ENCODE measurements at places on chromosomes 7 and 10. TPM values are rescaled to one million over a fixed set of nuclear protein-coding genes. Genes with fewer than 3 reads are reported as not detected.

The CD36 gene
- 0.06 TPM for total RNA-seq

The CLDN15 gene
- 10.9 TPM for total RNA-seq

The ZNF138 gene
- 3.3 TPM for total RNA-seq

The ITIH5 gene
- total RNA-seq = not detected

The ANKRD30A gene
- 0.88 TPM for total RNA-seq

The PTPRE gene
- total RNA-seq = 4.0 TPM

The IRF5 gene
- total RNA-seq = 10.0 TPM

The BUB3 gene
- 192 TPM for total RNA-seq

The INHBA gene
- 0.82 TPM for total RNA-seq

The GIMAP2 gene
- not detected for total RNA-seq

The BLNK gene
- total RNA-seq = not detected

The NEUROG3 gene
- total RNA-seq = not detected

The NAT16 gene
- total RNA-seq = 0.06 TPM

The WDR86 gene
- total RNA-seq = 0.19 TPM

The CPN1 gene
- total RNA-seq = 0.21 TPM

The OR2A42 gene
- total RNA-seq = not detected

The PNLIPRP3 gene
- total RNA-seq = not detected

The FFAR4 gene
- total RNA-seq = 0.44 TPM

The ASZ1 gene
- total RNA-seq = not detected

The TMEM225B gene
- total RNA-seq = 0.59 TPM

The SPDYE2 gene
- total RNA-seq = not detected

The LRGUK gene
- 0.35 TPM for total RNA-seq

The WBP1L gene
- total RNA-seq = 25.7 TPM

The ORC5 gene
- 29.0 TPM for total RNA-seq

The MACC1 gene
- total RNA-seq = not detected

The CCL26 gene
- 14.4 TPM for total RNA-seq

The MYO1G gene
- 0.07 TPM for total RNA-seq

The TMEM196 gene
- total RNA-seq = not detected

The FOXI2 gene
- not detected for total RNA-seq

The PRPS1L1 gene
- not detected for total RNA-seq

The ST8SIA6 gene
- 0.08 TPM for total RNA-seq

The SRPK2 gene
- total RNA-seq = 34.2 TPM

The LLCFC1 gene
- not detected for total RNA-seq

The ACTR3C gene
- not detected for total RNA-seq

The YAE1 gene
- 15.1 TPM for total RNA-seq

The HELLS gene
- total RNA-seq = 32.6 TPM

The CPA2 gene
- total RNA-seq = 0.15 TPM
